Stimulated activated CD4-positive, alpha-beta T cell treated with anti-CD3 and anti-CD28 coated beads, Interleukin-1b, Interleukin-23, amount 100 ng/mL, for 1 hour (primary cell): ENCODE measurements at places on chromosomes 6 and 20.

DNA sequence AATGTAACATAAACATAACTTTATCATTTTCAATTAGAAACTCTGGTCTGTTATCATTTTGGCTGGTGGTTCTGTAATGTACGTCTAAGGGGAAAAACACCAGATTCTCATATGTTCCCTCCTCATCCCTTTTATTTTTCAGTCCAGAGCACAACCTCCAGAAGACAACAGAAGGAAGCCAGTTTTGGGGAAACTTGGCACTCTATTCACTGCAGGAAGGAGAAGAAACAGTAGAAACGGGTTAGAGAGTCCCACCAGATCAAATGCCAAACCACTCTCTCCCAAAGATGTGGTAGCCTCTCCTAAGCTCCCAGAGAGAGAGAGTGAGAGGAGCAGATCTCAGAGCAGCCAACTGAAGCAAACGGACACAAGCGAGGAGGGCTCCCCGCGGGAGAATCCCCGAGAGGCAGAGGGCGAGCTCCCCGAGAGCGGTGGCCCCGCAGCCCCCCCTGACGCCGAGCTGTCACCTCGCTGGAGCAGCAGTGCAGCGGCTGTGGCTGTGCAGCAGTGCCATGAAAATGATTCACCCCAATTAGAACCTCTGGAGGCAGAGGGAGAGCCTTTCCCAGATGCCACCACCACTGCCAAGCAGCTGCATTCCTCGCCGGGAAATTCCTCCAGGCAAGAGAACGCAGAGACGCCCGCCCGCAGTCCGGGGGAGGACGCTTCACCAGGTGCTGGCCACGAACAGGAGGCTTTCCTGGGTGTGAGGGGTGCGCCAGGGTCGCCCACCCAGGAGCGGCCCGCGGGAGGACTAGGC lies 117.8 kb downstream of the RTN4IP1 start:
- DNase-seq, result no peak

- no peak for DNase-seq
These were observed 46.9 kb downstream of the PDYN start for GRCh38 chr20:1946762-1947534.

DNA sequence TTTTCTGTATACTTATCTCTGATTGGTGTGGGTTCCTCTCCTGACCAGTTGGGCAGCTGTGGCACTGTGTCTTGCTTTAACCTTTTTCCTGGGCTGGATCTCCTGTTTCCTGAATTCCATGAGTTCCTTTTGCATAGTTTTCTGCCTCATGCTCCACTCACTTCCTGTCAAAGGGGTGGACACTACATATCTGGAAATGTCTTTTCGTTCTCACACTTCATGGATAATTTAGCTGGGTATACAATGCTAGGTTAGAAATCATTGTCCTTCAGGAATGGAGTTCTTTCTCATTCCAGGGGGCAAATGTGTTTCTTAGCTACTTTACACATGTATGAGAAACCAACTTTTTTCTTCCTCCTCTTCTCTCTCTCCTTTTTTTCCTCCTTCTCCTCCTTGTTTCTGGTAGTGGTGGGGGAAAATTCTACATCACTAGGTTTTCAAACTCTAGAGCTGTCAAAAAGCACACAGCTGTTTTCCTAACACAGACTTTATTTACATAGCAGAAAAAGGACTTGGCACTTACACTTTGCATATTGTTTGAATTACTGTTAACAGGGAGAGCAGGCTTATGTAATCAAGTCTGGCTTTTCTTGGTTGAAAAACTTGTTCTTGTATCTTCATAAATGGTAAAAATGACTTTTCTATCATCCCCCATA lies 9.0 kb upstream of the DDX27 start:
- DNase-seq, result no peak

DNA sequence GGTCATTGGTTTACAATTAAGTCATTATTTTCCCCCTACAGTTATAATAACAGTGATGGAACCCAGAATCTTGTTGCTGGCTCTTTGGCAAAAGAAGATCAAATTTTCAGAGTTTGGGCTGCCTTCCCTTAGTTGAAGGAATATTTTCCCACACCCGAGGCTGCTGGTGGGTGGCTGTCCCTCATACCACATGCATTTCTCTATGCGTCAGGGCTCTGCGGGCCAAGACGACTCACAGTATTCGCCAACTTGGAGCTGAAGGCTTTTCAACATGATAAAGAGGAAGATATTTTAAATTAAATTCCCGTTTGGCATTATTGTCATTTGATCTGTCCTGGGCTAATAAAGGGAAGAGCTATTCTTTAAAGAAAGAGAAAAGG lies 102.2 kb upstream of the SASH1 start:
- no peak for DNase-seq
